ENCODE measurements at places on chromosomes 5 and 9.

- DNase-seq = no peak
Observed at GRCh38 chr5:170302653-170303501, 5.3 kb upstream of the LCP2 start.

DNA sequence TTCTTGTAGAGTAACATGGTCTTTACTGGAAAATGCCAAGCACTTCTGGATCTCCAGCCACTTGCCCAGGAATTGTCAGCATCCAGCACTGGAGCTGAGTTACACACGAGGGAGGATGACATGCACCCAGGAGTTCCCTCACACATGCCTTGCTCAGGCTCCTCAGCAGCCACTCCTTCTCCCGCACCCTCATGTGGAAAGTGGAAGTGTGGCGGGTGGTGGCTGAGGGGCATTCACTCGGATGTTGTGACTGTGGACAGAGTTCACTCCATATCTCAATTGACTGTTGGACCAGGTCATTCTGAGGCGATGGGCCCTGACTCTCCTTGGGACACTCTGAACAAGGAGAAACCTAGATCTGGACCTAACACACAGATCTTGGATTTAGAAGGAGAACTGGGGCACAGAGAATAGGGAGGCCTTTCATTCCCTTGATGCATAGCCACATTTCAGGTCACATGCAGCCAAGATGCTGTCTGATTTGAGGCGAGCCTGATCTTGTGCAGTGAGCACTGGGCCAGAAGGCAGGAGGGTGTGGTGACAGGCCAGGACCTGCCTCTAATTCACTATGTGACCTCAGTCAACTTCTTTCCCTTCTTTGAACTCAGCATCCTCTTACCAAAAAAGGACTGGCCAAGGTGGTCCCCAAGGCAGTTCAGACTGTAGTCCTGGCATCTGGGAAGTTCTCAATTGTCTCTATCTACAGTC is 62.1 kb downstream of the CYSTM1 start:
- DNase-seq = peak; percentile 2

DNA sequence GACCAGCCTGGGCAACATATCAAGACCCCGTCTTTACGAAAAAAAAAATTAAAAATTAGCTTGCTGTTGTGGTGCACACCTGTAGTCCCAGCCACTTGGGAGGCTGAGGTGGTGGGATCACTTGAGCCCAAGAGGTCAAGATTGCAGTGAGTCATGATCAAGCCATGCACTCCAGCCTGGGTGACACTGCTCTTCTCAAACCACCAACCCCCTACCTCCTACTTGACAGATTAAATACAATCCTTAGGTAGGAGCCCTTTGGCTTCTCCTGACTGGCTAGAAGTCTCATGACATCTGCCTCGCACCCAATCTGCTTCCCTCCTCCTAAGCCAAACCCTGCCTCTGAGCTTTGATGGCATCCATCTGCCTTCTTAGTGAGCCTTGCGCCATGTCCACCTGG is 11.6 kb upstream of the FBP1 start:
- DNase-seq = no peak

- no peak for DNase-seq
Observed at GRCh38 chr9:83006378-83006777, 56.6 kb downstream of the RASEF start.
